Naive thymus-derived CD4-positive, alpha-beta T cell (primary cell): ENCODE measurements at places on chromosomes 16 and 17. TPM values are rescaled to one million over a fixed set of nuclear protein-coding genes. Genes with fewer than 3 reads are reported as not detected.

Gene PHAF1
- 20.1 and 21.1 TPM in 2 replicates for total RNA-seq

DNA sequence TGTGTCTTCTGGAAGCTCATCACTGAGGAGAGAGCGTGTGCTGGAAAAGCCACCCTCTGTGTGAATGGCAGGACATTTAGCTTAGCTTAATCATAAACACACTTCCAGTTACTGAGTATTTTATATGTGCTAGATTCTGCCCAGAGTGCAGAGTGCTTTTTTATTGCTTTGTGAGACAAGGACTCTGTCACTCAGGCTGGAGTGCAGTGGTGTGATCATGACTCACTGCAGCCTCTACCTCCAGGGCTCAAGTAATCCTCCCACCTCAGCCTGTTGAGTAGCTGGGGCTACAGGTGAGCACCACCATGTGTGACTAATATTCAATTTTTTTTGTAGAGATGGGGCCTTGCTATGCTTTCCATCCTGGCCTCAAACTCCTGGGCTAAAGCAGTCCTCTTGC lies 61.4 kb upstream of the IRX3 start:
- DNase-seq = no peak

DNA sequence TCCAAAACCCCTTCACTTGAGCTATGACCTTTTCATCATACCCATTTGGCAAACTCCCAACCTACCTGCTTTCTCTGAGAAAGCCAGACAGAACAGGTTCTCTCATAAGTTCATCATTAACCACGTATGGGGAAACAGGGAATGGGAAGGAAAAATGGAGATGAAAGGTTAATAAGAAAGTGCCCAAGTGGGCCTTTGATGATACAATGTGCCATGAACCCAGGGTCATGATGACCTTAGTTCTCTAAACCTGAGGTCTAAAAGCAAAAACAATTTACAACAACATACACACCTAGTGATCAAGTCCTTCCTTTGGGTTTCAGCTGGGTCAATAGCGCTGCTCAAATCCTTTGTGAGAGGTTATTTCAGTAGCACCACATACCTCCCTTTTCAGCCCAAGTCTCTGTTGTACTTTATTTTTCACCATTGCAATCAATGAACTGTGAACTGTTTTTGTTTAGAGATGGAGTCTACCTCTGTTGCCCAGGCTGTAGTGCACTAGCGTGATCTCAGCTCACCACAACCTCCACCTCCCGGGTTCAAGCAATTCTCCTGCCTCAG lies 14.5 kb upstream of the RANGRF start:
- no peak for DNase-seq

DNA sequence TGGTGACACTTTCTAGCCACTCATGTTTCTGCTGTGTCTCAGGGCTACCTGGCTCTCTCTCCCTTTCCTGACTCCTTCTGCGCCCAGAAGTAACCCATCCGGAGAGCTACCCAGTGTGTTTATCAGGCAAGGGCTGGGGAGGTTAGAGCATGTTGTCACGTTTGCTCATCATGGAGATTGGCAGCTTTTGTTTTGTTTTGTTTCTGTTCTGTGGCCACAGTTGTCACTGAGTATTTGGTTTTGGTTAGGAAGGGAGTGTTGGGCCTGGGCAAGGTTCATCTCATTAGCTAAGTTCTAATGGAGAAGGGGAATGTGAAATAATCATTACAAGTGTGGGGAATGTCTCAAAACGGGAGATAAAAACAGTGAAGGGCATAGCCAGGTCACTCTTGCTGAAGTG lies 390.8 kb downstream of the CPPED1 start:
- no peak for DNase-seq

GRCh38 chr16:57084257-57084770 lies 8.1 kb upstream of the CPNE2 start:
- DNase-seq = peak; percentile 86

DNA sequence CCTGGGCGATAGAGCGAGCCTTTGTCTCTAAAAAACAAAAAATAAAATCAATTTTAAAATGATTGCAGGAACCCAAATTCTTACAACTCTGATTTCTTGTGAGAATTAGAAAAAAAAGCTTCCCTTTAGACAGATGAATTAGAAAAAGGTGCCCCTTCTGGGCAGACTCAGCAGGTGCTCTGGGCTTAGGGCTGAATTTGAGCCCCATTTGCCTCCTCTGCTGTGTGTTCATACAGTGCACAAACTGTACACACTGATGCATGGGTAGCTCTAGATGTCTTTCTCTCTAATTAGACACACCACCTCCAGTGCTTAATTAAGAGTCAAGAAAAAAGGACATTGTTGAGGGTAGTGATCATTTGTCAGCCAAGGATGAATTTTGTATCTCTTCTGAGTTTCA lies 38.5 kb upstream of the NOL11 start:
- DNase-seq = no peak

DNA sequence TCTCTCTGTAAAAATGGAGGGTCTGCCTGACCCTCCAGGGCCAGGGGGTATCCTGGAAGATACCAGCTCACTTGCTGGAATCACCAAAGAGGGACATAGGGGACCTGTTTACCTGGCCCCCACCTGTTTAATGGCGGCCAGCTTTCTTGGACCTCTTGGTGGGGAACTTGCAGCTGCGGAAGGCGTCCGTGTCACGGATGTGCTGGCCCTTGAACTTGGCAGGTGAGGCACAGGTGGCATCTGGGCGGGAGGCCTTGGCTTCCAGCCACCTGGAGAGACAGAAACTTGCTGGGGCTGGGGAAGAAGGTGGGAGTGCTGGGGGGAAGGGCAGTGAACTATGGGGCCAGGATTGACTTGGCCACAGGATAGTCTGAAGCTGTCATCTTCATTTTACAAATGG lies 3.5 kb downstream of the CHAD start:
- no peak for DNase-seq

Gene TMEM220
- 7.4 TPM for total RNA-seq

Gene PTGES3L
- not detected for total RNA-seq

Gene GPRC5B
- 4.8 TPM for total RNA-seq

DNA sequence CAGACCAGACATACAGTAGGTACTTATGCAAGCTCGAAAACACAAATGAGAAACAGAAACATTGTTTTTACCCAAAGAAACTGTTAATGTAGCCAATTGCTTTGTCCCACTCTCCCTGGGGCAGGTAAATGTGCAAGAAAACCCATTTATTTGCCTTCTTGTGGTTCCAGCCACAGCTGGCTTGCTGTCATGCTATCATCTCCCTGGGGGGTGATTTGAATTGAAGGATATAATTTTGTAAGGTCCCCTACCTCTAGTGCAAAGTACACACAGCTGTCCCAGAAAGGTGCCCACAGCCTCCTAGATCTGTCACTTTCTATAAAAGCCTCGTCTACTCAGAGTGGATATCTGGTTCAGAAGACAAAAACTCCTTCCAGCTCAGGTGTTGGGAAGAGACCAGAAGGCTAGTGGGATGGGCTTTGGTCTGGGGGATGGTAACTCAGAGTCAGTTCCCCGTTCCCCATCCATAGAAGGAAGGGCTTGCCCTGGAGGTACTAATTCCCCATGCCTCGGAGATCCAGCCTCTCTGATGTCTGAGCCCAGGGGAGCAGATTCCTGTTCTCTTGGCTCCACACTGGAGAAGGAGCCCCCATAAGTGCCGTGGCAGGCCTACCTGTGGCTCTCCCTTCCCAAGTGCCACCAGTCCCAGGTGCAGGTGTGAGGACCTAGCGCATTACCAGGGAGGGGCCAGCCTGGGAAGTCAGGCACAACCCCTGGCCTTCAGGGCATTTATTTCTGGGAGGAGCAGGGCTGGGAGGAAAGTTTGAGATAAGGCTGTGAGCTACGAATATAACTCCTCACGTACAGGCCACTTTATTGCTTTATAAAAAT lies 2.4 kb upstream of the PRR15L start:
- no peak for DNase-seq

DNA sequence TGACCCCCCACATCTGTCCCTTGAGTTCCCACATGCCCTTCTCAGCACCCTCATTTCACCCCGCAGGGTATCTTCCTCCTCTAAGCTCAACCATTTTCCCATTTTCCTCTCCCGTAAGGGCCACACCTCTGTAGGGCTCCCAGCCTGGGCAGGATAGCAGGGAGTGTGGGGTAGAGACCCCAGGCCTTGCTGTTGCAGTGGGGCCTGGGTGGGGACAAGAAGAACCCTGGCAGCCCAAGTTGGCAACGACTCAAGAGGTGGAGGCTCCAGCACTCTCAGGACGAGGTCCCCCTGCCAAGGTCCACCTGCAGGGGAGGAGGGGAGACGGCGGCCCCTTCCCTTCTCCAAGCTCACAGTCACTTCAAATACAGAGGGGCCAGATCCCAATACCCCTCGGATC lies 2.0 kb upstream of the TMEM92 start:
- DNase-seq = no peak

Gene TBC1D26
- total RNA-seq = not detected

DNA sequence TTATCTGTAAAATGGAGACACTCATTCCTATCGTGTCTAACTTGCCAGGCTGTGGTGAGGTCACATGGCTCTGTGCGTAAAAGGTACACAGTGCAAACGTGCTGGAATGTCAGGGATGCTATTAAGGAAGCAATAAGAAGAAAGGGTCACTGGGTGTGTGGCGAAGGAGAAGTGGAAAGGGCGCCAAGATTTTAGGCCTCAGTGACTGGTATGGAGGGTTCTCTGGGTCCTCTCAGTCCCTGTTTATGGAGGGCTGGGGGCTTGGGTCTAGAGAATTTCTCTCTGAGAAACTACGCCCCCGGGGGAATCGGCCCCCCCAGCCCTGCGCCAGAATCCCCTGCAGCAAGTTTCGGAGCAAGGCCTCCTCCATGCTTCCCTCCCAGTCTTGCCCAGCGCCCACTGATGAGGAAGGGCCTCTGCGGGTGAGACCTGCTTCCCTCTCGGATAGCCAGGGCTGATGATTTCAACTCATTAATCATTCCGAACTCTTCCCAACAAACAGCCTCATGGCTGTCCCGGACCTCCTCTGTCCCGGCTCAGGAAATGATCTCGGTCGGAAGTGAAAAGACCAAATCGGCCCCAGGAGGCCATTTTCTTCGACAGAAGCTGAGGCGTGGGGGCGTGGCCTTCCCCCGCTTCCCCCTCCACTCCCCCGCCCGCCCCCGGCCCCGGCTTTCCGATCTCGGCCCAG lies 1.2 kb upstream of the HEXIM1 start:
- DNase-seq = no peak

Gene C17orf107
- total RNA-seq = 29.7 TPM

Gene AGRP
- not detected for total RNA-seq
